ELF-1 (cell line): ENCODE measurements at places on chromosomes 2 and 18.

- no peak for DNase-seq
These were observed 593.1 kb upstream of the NRXN1 start for GRCh38 chr2:51624995-51625394.

GRCh38 chr2:161414042-161415033 is 1.8 kb upstream of the TBR1 start:
- peak; percentile 90 for DNase-seq

GRCh38 chr2:10467401-10467800 is 19.3 kb upstream of the ODC1 start:
- no peak for DNase-seq

DNA sequence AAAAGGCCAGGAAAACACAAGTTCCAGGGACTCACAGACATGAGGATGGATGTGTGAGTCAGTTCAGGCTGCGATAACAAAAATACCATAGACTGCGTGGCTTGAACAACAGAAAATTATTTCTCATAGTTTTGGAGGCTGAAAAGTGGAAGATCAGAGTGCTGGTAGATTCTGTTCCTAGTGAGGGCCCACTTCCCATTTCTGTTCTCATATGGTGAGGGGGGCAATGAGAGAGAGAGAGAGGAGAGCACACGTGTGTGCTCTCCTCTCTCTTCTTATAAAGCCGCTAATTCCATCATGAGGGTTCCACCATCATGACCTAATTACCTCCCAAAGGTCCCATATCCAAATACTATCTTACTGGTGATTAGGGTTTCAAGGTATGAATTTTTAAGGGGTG is 23.0 kb downstream of the KLHL14 start:
- DNase-seq = no peak

GRCh38 chr2:200829258-200829655 is 17.5 kb downstream of the BZW1 start:
- DNase-seq = no peak

GRCh38 chr18:43931439-43931838 is 654.1 kb upstream of the SYT4 start:
- no peak for DNase-seq

DNA sequence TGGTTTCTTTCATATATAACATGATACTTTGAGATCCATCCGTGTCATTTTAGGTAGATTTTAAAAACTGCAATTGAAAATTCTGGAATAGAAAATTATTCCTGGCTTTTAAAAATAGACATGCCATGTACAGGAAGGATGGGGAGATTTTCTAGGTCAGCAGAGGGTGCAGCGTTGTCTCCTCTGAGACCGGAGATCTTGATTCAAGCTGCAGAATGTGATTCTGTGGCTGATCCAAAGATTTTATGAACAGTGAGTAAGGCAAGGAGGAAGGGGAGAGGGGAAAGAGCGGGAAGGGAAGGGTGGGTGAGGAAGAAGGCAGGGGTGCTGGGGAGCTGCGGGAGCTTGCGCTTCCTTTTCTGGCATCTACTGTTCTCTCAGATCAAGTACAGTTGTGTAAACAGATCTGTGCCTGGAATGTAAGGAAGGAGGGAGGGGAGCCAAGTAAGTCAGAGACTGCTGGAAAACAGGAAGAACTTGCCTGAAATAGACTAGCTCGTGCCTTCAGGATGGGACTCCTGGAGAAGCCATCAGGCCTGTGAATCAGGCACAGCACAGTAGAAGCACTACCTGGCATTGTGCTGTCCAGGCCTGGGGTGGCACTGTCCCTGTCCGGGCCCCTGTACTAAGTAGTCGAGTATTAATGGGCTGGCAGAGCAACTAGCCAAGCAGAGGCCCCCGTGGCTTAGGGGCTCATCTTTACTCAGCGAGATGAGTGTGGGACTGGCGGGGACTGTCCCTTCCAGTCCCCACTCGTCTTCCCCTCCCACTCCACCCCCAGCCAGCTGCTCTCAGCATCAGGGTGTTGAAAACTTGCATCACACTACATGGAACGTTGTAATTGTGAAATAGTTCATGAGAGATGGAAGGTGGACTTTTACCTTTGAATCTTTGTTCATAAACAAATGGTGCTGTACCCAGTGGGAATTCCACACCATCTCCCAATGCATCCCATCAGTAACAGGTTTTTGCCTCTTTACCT is 163.5 kb downstream of the UXS1 start:
- peak; percentile 71 for DNase-seq

DNA sequence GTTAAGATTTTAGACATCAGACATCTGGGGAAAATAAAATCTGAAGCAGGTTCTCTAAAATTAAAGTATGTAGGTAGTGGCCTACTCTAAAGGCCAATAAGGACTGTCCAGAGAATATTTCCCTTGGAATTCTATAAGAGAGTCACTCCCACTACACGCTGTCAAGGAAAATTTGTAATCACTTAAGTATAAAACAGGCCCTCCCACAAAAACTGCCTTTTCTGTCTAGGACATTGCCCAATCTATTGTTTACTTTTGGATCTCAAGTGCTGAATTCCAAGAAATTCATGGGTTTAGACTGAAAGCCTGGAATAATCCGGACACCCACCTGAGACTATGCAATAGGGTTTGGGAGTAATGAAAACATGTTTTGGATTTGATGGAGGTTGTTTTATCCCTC is 1.7 kb upstream of the SRBD1 start:
- DNase-seq = no peak

- DNase-seq = no peak
These were observed 2.8 kb downstream of the CAPN14 start for GRCh38 chr2:31214444-31214915.

- no peak for DNase-seq
These were observed 93.7 kb downstream of the RBMS1 start for GRCh38 chr2:160399880-160400279.

DNA sequence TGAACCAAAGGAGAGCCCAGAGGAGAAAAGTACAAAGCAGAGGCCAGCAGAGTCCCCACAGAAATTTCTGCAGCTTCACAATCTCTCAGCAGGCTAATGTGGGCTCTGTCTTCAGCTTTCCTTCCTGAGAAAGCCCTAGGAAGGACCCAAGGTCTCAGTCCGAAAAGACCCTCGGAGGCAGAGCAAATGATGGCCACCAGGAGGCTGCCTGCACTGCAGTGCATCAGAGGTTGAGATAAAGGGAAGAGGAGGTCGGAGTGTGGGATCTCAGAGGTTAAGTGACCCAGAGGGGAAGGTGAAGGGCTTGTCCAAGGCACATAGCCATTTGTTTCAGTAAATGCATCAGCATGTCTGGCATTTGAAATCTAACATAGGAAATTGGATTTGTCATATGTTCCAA is 299.1 kb upstream of the SLC14A2 start:
- DNase-seq = peak; percentile 26

GRCh38 chr2:4381773-4382172 is 678.4 kb downstream of the DCDC2C start:
- DNase-seq = no peak

GRCh38 chr2:68435615-68436014 is 31.5 kb downstream of the FBXO48 start:
- no peak for DNase-seq

GRCh38 chr2:46984040-46984439 is 68.4 kb upstream of the MCFD2 start:
- DNase-seq = no peak

- no peak for DNase-seq
These were observed 13.5 kb upstream of the PRSS56 start for GRCh38 chr2:232506709-232507108.

DNA sequence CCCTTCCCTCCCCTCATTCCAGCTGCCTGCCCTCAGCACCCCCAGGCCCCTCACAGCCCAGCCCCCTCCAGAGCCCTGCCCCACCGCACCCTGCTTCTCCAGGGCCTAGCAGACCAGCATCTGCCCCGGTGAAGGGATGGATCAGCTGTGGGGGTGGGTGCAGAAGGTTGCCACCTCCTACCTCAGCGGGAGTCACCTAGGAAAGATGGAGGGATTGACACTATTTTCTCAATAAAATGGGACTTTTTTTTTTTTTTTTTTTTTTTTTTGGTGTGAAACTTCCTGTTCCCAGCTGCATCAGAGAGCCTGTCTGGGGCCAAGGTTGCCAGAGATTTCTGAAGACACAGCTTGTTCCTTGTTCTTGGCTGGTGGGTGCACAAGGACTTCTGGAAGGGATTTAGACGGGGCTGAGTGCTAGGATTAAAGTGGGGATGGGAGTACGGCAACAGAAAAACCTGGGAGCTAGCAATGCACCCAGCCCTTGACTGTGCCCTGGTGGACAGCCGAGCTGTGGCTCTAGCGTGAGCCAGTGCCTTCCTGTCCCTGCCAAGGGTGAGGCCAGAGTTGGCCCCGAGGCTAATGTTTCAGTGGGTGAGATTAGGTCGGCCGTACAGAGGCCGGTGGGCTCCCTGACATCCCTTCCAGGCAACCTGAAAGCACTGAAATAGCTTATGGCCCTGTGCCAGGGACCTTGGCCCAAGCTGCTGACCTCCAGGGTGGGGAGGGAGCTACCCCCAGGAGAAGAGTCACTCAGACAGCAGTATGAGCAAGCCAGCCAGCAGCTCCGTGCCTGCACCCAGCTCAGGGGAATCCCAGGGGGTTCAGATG is 4.6 kb downstream of the B3GNT7 start:
- no peak for DNase-seq

DNA sequence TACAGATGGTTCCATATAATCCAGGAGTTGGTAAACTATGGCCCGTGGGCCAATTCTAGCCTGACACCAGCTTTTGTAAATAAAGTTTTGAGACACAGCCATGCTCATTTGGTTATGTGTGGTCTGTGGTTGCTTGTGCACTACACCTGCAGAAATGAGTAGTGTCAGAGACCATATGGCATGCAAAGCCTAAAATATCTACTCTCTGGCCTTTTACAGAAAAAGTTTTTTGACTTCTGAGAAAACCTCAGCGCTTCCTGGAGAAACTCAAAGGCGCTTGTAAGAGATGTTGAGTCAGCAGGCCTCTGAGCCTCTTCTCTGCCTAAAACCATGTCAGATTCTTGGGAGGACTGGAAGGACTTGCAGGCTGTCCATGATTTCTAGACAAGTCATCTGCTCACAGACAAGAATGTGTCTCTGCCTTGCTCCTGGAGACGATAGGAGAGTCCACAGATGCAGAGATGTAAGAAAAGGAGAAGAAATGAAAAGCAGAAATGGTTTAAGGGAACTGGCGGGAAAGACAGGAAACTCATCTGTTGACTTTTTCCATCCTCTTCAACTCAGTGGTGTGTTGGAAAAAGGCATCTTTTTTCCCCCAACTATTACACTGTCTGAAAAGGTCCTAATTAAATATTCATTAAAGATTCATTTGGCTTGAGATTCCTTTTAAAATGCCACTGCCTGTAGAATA is 5.2 kb downstream of the TTC39C start:
- DNase-seq = no peak

DNA sequence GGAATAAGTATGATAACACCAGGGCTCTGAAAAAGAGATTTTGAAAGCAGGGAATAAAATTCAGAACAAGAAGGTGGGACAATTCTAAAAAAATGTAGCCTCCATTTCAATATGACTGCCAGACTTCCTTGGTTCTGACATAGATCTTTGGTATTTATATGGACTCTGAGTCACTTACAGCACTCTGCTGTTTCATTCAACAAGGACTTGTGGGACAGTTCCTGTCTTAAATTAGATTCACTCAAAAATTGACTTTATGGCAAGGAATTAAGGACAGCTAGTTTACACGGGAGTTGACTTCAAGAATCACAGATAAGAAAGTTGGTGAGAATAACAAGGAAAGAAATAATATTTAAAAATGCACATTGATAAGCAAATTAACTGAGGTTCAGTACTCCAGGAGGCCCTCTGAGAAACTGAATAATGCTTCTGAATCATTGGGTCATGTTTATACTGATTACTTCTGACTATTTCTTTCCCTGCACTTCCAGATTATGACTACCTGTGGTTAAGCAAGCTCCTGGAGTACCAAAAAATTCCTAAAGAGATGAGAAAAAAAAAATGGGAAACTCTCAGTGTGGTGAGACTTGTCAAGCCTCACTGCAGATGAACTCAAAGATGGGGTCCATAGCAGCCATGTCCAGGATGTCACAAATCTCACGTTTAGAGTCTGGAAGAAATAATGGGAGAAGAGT is 828.3 kb upstream of the PIK3C3 start:
- DNase-seq = no peak

DNA sequence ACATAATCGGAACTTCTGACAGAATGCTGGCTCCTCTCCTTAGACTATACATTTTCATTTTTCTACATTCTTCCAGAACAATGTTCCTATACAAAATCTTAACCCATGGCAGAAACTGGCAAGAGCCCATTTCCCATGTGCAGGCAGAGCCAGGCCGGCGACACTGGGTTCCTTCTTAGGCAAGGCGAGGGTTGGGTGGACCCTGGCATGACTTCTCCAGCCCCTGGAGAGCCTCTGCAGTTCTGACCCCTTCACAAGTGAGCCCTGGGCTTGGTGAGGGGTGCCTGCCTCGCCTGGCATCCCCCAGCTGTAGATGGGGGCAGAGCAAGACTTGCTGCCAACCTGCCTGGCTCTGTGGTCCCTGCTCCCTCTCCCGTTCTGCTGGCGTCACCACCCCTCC is 5.0 kb downstream of the GYPC start:
- no peak for DNase-seq

GRCh38 chr2:201916565-201916964 is 110.2 kb downstream of the CDK15 start:
- DNase-seq = no peak

DNA sequence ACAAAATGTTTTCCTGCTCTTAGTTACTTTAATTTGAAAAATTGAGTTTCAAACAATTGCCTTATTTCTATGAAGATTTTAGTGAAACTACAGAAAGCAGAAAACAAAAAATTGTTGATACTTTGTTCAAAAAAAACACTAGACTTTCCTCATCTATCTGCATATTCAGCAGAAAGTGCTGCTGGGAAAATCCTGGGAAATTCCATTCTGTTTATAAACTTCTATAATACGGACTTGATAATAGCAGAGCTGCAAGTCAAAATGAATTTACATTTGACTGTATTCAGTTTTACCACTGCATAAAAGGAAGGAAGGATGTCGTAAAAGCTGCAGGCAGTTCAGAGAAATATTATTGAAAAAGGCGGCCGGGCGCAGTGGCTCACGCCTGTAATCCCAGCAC is 24.9 kb upstream of the ERICH2 start:
- no peak for DNase-seq

- DNase-seq = no peak
These were observed 82.2 kb downstream of the NFATC1 start for GRCh38 chr18:79477711-79478483.

DNA sequence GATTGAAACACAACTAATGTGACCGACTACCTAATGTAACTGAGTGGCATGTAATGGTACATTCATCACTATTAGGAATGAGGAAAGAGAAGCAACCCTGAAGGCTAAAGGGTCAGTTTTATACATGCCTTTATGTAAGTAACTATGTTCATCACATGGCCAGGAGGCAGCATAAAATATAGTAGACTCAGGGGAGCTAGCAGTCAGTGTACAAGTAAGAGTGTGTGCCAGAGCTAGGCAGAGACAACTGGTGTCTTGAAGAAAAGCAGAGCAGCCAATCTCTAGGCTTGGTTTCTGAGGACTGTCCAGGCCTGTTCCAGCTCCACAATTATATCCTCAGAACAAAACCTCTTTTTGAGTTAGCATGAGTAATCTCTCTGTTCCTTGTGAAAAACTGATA is 18.1 kb downstream of the SMAD2 start:
- no peak for DNase-seq

- no peak for DNase-seq
These were observed 30.0 kb upstream of the KLHL14 start for GRCh38 chr18:32802591-32803451.
